ENCODE measurements at places on chromosomes 5 and 9.

- DNase-seq: peak; percentile 4
Measured at GRCh38 chr5:4700069-4700468, 440.1 kb upstream of the ADAMTS16 start.

DNA sequence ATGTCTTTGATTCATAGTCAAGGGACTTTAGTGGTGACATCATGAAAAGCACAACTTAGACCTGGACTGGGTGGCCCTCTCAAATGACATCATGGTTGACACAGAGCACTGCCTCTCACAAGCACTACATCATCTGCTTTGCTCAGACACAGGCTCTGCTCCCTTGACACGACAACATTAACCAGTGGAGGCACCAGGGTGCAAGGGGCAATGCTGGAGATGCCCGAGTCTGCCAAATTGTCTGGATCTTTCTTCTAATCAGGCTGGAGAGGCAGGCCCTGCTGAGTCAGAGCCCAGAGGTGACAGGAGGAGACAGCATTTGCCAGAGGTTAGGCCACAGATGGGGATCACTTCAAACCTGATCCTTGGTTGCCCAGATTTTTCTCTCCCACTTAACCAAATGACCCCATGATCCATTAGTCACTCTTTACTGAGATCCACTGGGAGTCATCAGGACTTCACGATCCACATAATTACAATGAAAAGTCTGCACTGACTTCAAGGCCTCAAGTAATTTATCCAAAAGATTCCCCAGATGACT, 174.4 kb downstream of the SLIT3 start:
- DNase-seq: no peak

DNA sequence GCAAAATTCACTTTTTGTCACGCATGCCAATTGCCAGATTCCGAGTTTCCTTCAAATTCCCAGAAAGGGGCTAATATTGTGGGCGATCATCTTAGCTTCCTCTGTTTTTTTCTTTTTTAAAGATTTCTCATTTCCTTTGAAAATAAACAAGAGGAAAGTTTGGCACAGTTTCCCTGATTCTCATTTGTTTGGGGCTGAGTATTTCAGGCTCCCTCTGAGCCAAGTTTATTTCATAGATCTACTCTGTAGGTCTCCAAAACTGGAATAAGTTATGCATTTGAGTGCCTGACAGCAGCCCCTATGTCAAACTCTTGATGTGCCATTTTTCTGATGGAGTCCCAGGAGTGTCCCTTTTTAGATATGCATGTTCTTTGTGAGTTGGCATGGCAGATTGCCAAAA, 1297.2 kb upstream of the WWC1 start:
- no peak for DNase-seq

DNA sequence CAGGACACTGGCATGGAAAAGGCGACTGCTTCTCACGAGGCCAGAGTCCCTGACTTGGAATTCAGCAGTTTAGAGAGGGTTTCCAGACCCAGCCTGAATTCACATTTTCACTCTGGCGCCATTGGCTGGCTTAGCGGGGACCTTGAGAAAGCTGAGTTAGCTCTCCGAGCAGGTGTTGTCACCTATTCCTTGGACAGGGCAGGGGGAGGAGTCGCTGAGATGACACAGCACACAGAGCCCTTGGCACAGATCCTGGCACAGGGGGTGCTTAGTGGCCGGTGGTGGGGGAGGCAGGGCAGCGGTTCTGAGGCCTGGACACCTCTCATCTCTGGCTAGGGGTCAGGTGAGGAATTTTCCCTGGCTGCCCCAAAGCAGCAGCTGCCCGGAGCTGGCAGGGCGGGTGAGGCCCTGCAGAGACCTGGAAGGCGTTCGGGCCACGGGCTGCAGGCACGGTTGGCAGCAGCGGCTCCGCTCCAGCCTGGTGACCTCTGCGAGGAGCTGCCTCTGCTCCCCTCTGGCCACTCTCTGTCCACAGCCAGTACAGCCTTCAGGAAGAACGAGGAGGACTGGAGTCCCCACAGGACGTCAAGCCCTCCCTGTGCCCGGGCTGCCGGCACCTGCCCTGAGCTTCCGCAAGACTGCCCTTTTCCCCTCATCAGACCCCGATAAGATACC, 72.4 kb upstream of the RAPGEF1 start:
- DNase-seq: no peak

- no peak for DNase-seq
Measured at GRCh38 chr9:37542895-37543294, 33.3 kb downstream of the FBXO10 start.

GRCh38 chr5:160649304-160649703, 202.7 kb downstream of the ATP10B start:
- no peak for DNase-seq

DNA sequence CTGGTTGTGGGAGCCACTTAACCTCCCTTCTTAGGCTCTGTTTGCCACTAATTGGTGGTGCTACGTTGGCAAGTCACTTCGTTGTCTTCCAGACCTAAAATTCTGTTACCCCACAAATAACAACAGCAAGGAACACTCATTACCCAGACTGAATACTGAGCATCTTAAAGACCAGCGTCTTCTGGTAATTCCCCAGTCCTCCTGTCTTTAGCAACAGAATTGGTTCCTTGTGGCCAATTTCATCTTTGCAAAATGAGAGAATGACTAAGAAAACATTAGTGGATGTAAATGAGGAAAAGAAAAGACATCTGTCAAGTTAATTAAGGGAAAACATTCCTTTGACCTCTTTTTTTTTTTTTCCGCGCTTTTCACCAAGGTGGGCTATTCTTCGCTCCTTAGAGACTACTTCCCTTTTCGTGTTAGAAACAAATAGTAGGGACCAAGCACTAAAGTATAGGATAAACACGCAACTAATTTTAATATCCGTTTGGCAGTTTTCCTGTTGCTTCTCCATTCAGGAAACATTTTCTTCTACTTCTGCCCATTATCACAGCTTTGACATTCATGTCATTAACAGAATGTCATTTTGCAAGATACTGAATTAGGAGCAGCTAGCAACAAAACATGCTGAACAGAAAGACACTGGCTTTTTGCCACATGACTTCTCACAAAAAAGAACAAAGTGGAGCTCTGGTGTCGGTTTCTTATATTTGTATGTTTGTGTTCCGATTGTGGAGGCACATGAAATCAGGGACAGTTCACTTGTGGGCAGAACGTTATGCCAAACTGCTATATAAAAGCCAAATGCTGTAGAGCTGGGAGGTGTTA, 154.2 kb downstream of the CD180 start:
- no peak for DNase-seq

DNA sequence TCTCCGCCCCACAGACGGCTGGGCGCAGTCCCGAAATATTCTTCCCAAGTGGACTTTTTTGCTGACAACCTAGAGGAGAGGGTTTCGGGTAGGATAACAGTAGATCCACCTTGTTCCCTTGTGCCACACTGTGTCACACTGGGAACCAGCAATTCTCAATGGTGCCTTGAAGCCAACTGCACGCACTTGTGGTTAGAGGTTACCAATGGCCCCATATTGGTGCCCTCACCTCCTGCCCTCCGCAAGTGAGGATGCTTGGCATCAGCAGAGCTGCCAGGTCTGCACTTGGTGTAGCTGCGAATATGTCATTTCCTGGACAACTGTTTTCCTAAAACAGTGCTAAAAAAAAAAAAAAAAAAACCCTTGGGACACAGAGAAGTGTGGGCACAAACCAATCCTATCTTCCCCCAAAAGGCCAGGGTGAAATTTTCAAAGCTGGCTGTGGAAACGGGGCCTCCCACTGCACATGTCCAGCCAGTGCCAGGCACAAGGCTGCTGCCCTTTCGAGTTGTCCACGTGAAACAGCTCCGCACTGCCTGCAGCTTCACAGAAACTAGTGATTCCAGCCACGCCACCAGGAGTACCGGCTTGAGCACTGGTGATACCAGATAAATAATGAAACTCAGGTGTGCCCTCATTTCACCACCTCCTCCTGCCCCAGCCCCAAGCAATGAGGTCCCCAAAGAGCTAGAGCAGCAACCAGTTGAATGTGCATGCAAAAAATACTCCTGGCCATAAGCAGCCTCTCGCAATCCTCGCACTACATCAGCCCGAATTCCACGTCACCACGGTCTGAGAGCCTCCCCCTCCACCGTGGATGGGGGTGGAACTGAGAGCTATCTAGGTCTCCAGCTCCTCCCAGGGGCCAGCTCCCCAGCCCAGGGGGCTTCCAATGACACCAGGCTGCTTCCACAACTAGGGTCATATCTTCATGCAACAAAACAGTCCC, 51.2 kb downstream of the USP20 start:
- peak; percentile 57 for DNase-seq

DNA sequence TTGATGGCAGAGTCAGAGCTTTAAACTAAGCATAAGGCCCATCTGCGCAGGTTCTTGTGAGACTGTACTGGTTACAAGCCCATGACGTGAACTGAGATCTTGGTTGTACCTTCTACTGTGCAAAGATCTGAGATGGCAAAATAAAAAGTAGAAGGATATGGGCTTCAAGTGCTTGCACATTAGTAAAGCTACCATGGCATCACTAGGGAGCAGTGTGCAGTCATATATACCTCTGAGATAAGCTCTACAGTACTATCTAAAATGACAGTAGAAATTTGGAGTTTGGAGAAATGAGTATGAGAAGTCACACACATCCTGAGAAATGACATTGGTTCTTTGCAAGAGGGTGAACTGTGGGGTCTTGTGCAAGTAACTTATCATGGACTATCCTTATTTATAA, 408.2 kb upstream of the PRR16 start:
- no peak for DNase-seq

DNA sequence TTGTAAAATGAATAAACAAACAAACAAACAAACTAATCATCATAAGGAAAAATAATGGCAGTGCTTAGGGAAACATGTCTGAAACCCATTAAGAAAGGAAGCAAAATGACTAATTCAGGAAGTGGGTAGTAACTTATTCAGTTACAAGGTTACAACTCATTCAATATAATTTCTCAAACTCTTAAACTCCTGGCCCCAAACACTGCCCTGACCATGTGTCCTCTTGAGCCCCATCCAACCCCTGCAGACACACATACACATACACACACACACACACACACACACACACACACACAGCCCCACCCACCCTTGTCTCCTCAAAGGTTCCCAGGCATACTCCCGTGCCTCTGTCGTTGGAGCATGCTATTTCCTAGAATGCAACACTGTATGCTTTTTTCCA, 193.9 kb downstream of the SEC61B start:
- no peak for DNase-seq

- DNase-seq: no peak
Measured at GRCh38 chr5:149387081-149387631, 8.1 kb upstream of the IL17B start.

- DNase-seq: no peak
Measured at GRCh38 chr5:101084353-101084752, 181.3 kb upstream of the ST8SIA4 start.

- DNase-seq: no peak
Measured at GRCh38 chr5:16656561-16657191, 39.9 kb upstream of the RETREG1 start.

DNA sequence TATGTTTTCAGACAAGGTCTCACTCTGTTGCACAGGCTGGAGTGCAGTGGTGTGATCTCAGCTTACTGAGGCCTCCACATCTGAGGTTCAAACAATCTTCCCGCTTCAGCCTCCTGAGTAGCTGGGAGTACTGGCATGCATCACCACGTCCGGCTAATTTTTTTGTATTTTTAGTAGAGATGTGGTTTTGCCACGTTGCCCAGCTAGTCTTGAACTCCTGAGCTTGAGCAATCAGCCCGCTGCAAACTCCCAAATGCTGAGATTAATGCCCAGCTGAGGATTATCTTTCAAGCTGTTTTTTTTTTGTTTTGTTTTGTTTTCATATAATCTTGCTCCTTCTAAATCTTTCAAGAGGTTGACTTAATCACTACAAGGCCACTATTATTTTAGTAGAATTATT, 47.3 kb upstream of the SLC28A3 start:
- no peak for DNase-seq

GRCh38 chr9:133710661-133711427, 27.3 kb downstream of the SARDH start:
- DNase-seq: no peak

DNA sequence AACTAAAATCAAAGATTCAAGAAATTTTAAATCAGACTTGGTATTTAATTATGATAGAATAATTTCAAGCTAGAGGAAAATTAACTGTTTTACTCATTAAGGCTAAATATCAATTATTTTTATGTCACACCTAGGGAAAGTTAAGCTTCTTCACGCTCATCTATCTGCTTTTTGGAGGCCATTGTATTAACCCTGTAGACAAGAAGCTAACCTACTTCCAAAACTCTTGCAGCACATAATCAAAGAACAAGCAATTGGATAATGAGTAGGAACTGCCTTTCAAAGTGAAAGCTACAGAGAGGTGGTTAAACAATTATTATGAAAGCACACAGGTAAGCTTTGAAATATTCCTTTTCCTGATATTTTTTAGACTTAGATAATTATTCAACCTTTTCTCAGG, 6.7 kb downstream of the EBF1 start:
- DNase-seq: no peak

DNA sequence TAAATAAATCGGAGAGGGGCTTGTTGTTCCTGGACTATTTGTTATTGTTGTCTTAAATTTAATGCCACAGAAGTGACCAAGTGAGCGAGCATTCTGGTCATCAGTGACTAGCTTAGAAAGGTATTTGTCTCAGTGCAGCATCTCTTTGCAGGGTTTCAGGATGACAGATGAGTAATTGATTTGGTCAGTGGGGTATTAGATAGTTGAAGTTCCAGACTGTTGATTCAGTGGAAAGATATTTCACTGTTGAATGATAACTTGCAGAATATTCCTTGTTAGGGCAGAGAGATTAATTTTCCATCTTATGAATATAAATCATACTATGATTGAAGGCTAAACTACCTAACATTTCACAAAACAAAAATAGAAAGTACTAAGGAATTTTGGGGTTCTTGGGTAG, 122.4 kb downstream of the TRIO start:
- no peak for DNase-seq

DNA sequence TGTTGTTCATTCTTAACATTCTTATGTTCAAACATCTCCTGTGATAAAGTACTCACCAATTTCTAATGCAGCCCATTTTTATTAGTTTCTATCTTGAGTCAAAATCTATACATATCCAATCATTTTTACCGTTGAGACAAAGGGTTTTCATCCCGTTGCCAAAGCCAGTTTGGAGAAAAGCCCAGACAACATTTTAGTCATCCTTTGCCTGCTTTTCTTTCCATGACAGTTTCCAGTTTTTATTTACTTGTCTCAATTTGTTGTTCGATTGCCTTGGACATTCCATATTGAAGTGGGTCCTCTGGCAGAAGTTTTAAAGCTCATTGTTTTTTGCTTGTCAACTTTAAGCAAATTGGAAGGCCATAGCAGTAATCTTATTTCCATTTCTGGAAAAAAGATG, 123.9 kb downstream of the RAB3C start:
- DNase-seq: no peak

- no peak for DNase-seq
Measured at GRCh38 chr9:111910428-111910827, 13.8 kb downstream of the UGCG start.

- DNase-seq: no peak
Measured at GRCh38 chr9:94993160-94993820, 266.8 kb downstream of the AOPEP start.

DNA sequence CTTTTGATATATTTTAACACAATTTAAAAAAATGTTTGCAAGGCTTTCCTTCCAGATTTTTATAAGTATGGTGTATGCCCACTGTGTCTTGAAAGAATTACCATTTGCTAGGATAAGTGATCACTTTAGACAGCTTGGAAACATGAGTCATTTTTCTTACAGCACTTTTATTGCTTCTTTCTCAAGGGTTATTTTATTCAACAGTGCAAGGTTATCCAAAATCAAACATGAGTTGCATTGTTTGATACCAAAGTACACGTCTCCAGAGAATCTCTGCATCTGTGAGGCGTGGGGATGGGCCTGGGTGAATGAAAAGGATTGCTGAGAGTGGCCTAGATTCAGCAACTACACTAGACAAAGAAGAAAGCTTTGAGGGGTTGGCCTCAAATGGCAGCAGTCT, 329.6 kb downstream of the ADAMTS6 start:
- DNase-seq: no peak

GRCh38 chr5:65816729-65817128, 94.7 kb downstream of the NLN start:
- no peak for DNase-seq
